ENCODE measurements at places on chromosomes 13 and 19.

GRCh38 chr19:48400018-48400742, 6.7 kb downstream of the GRIN2D start:
- DNase-seq: peak; percentile 86

DNA sequence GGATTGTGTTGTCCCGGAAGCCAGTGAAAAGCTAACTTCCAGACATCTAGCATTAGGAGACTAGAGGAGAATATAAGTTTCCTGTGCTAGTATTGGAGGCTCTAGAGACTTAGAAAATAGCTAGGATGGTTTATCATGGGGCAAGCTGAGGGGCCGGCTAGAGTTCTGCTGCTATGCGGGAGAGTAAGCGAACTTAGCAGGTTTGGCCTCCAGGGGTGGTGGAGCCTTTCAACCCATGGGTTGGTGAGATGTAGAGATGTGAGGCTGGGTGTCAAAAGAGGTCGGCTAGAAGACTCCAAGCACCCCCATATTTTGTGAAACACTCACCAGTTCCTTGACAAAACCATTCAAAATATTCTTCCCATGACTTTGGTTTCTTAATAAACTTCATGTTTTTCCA, 4.4 kb downstream of the SULT2A1 start:
- no peak for DNase-seq

DNA sequence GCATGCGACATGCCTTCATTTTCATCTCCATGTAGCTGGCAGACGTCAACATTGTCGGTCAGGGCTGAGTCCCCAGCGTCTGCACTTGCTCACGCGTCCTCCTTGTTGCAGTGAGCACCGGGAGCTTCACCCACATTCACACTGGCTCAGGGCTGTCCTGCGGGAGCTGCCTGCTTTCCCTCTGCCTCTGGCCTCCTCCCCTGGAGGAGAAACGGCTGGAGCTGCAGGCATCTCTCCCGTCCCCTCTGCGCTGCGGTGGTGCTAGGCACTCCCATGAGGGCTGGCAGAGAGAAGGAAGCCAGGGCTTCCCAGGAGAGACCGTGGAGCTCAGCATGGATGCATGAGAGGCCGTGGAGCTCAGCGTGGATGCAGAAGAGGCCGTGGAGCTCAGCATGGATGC, 18.4 kb upstream of the TMEM255B start:
- no peak for DNase-seq

GRCh38 chr13:51777921-51778320, 26.0 kb downstream of the DHRS12 start:
- no peak for DNase-seq

- DNase-seq: no peak
Measured at GRCh38 chr19:33208371-33208895, 14.3 kb downstream of the LRP3 start.

- DNase-seq: no peak
Measured at GRCh38 chr13:72164811-72165210, 297.8 kb upstream of the DACH1 start.

- DNase-seq: no peak
Measured at GRCh38 chr13:110663491-110663890, 42.4 kb downstream of the CARS2 start.

GRCh38 chr13:51147732-51148131, 36.7 kb upstream of the C13orf42 start:
- no peak for DNase-seq

DNA sequence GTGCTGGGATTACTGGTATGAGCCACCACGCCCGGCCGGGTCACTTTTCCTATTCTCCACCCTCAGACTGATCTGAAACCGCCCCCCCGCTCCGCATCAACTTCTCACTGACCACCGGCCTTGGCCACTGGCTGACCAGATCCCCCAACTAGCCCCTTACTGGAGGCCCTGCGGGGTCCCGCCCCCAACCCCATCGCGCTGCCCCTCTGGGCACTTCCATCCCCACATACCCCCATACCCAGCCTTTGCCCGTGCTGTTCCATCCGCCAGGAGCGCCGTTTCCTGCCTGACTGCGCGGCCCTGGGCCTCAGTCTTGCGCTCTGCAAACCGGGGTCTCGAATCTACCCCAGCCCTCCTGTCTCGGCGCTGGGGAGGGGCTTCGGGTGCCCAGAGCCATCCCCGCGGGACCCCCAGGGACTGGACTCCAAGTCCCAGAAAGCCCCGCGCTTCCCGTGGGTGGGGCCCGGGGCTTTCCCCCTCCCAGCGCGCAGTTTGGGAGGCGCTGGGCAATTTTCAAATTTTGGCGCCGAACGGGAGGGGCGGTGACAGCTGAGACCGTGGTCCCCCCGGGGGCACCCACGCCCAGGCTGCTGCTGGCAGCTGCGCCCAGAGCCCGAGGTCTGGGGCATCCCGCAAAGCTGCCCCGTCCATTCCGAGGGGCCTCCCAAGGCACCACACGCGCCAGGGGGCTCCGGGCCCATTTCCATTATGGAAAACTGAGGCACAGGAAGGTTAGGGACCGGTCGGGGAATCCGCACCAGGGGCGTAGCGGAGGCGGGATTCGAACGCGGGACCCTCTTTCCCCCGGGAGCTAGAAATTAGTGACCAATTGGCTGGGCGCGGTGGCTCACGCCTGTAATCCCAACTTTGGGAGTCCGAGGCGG, 5.2 kb upstream of the LMNB2 start:
- peak; percentile 84 for DNase-seq

DNA sequence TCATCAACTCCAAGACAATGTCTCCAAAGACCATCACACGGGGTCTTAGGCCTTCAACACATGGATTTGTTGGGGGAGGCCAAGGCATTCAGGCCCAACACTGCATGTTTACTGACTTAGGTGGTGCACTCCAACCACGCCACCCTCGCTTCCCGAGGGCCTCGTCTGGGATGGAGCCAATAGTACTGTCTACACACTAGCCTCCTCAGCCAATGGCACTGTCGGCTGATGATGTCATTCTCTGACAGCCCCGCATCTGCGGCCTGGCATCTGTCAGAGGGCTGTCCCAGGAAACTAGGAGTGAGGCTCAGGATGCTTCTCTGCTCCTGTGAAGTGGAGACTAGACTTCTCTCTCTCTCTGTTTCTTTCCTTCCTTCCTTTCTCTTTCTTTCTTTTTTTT, 96.6 kb downstream of the TEX26 start:
- DNase-seq: no peak
